Right lung (tissue), 10 donors: ENCODE measurements at places on chromosomes 16 and 17. TPM values are rescaled to one million over a fixed set of nuclear protein-coding genes. Genes with fewer than 3 reads are reported as not detected.

- peak; percentile 14 for DNase-seq
These were observed 5.7 kb upstream of the TVP23A start for GRCh38 chr16:10824111-10824893.

- DNase-seq: no peak
These were observed 201.5 kb downstream of the IRF8 start for GRCh38 chr16:86100205-86101136.

- DNase-seq: no peak
These were observed 8.2 kb downstream of the TBX21 start for GRCh38 chr17:47741109-47741792.

DNA sequence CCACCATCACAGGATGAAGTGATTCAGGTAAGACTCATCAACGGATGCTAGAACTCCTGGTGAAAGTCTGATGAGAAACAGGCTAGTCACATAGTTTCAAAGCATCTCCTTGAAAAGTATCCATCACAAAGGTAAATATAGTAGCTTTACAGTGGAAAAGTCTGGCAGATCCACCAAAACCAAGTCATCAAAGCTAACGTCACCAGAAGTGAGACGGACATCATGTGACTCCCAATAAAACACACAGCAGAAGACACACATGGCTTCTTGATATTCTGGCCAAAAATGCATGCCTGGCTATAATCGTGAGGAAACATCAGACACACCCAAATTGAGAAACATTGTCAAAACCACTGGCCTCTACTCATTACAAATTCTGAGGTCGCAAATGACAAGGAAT lies 17.9 kb upstream of the TRPV3 start:
- no peak for DNase-seq

DNA sequence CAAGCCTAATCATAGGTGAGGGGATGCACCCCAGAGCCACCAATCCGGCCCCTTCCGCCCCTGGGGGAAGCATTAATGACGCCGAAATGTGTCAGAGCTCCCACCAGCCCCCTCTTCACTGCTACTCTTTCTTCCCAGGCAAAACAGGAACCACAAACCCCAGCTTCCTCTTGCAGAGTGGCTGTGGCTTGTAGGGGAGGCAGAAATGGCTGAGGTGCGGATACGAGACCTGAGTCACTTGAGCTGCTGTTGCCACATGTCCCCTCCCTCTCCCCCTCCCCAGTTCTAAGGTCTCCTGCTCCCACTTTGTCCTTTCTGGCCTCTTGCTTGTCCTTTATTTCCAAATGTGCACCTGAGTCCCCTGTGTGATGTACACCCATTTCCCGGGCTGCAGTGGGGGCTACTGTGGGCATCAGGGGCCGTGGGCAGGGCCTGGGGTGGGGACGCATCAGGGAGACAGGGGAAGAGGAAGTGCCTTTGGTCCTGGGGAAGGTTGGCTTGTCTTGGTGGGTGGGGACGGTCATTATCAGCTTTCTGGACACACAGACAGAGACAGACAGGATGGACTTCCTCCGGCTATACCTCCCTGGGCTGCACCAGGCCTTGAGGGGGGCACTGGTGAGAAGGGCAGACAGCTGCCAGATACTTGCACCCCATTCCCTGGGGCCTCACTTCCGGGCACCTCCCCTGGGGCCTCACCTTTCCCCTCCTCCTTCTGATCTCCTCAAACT lies at the start of gene APOBR:
APOBR (plus strand) TSS at position 523 of the 731 bp plus-strand sequence; CDS start at position 562, 39 bp downstream.
- no peak for DNase-seq

DNA sequence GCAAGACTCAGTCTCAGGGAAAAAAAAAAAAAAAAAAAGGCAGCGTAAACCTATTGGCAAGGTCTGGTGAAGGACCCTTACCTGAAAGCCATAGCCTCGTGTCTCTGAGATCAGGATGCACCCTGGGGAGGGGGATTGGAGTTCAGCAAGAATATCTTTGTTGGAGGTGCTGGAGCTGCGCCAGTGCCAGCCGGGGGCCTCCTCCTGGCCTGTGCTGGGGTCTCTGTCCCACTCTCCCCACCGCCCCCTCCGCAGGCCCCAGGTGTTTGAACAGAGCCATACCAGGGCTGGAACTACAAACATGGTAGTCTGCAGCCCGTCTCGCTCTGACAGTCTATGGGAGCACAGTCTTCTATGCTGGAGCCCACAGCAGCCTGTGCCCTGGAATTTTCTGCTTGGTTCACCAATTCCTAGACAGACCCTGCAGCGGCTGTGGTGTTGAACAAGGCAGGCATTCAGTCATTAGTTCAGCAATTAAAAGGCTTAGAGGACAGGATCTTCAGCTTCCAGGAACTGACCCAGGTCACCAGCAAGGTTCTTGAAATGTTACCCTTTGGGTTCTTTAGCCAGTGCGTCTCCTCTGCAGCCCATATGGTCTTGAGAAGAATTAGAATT lies 42.2 kb upstream of the KIFC3 start:
- DNase-seq: no peak

DNA sequence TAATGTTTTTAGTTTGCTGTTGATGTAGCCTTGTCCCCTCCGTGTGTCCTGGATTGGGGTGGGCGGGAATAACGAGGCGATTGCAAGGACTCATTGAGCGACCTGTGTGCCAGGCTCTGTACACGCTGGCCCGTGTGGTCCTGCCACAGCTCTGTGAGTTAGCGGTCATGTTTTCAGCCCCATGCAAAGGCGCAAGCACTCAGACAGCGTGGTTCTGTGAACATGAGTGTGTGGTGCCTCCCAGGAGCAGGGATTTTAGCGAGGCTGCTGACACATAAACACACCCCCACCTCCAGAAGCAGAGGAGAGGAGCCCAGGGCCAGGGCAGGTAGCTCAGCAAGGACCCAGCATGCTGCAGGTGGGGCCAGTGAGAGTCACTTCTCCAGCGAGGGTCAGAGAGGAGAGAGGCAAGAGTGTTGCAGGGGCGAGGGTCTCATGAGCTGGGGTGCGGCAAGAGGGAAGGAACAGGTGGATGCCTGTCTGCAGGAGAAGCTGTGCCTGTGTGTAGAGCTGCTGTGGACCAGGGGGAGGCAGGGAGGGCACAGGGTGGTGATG lies 115.3 kb downstream of the OR1D5 start:
- DNase-seq: no peak

OTOP3 gene
- not detected for polyA plus RNA-seq

TMC7 gene
- 3.8 TPM for polyA plus RNA-seq

CCL1 gene
- polyA plus RNA-seq: not detected
